Activated CD4-positive, alpha-beta T cell treated with anti-CD3 and anti-CD28 coated beads for 36 hours (primary cell): ENCODE measurements at places on chromosomes 5 and 9. TPM values are rescaled to one million over a fixed set of nuclear protein-coding genes. Genes with fewer than 3 reads are reported as not detected.

The STOM gene
- total RNA-seq: 44.5 TPM

The TMED7 gene
- total RNA-seq: 36.8 TPM

The IFNA10 gene
- not detected for total RNA-seq

The GDNF gene
- not detected for total RNA-seq

The DNAH5 gene
- total RNA-seq: not detected

The HRH2 gene
- 12.3 TPM for total RNA-seq

The PTGES gene
- total RNA-seq: 0.09 TPM

The SLC44A1 gene
- total RNA-seq: 10.4 TPM

The DMGDH gene
- total RNA-seq: 0.50 TPM

The FST gene
- 0.43 TPM for total RNA-seq

The PIP5KL1 gene
- 2.8 TPM for total RNA-seq

The OR13D1 gene
- total RNA-seq: not detected

The PCDHB15 gene
- total RNA-seq: not detected

The SLC46A2 gene
- total RNA-seq: not detected

DNA sequence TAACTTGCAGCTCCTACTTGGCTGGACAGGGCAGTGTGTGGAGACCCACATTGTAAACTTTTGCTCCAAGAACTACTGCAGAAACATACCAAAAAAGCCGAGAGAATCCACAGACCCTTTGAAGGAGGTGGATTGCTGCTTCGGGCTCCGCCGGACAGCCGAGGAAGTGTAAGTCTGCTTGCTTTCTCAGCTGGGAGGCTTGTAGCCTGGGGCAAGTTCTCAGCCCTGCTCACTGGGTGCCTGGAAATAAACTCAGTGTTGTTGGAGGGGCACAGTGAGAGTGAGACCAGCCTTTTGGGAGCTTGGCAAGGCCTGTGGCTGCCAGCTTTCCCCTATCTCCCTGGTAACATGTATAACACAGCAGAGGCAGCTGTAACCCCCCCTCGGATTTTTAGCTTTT is 215.6 kb downstream of the SYK start:
- no peak for DNase-seq

- no peak for DNase-seq
Measured at GRCh38 chr9:130654879-130655278, 9.5 kb upstream of the PRDM12 start.

- DNase-seq: no peak
Measured at GRCh38 chr5:68883436-68883835, 210.4 kb upstream of the SLC30A5 start.

- no peak for DNase-seq
Measured at GRCh38 chr5:83562791-83563557, 91.4 kb downstream of the VCAN start.

DNA sequence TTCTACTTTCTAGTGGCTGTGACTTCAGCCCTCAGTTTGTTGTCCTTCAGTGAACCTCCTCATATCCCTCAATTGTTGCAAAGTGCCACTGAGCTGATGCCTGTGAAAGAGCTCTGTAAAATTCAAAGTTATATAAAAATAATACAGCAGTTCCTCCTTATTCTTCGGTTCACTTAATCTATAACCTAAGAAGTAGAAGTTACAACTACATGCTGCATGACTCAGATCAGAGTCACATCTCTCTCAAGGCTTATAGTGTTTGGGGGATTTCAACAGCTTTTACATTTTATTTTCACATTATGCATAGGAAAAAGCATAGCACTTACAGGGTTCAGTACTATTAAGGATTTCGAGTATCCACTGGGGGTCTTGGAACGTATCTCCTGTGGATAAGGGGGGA is 25.1 kb upstream of the GCNT1 start:
- DNase-seq: no peak

GRCh38 chr5:143601357-143601756 is 197.9 kb upstream of the NR3C1 start:
- DNase-seq: no peak

DNA sequence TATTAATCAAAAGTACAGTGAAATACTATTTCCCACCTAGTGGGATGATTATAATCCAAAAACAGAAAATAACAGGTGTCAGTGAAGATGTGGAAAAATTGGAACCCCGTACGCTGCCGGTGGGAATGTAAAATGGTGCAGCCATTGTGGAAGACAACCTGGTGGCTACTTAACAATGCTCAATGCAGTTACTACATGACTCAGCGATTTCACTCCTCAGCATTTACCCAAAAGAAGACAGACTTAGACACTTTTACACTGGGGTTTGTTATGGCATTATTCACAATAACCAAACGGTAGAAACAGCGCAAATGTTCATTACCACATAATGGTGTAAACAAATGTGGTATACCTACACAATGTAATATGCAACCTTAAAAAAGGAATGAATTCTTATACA is 23.9 kb downstream of the SECISBP2 start:
- no peak for DNase-seq

DNA sequence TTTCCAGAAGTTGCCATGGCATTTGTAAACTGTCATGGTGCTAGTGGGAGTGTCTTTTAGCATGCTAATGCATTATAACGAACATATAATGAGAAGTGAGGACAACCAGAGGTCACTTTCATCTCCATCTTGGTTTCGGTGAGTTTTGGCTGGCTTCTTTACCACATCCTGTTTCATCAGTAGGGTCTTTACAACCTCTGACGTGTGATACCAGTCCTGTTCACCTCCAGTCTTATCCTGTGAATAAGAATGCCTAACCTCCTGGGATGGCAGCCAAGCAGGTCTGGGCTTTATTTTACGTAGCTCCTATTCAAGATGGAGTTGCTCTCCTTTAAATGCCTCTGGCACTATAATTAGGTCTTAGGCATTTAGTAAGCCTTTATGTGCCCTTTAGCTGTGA is 20.4 kb upstream of the RFK start:
- DNase-seq: no peak

GRCh38 chr5:34484216-34484920 is 171.8 kb upstream of the RAI14 start:
- DNase-seq: no peak

DNA sequence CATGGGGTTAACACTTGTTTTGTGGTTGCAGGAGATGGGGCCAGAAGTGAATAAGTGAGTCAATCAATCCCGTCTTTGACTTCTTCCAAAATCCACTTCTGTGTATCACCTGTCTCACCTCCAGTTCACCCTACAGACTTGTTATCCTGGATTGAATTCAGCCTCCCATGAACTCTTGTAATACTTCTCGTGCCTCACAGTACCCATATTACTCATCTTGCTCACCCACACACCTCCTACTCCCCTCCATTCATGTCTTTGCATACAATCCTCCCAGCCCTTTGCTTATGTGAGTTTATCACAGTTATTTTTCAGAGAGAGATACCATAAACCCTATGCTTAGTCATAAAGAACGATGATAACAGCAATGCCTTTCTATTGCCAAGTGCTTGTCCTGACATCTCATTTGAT is 52.9 kb upstream of the PAPPA start:
- no peak for DNase-seq

GRCh38 chr5:176897263-176897662 is 1.9 kb downstream of the HK3 start:
- DNase-seq: no peak

DNA sequence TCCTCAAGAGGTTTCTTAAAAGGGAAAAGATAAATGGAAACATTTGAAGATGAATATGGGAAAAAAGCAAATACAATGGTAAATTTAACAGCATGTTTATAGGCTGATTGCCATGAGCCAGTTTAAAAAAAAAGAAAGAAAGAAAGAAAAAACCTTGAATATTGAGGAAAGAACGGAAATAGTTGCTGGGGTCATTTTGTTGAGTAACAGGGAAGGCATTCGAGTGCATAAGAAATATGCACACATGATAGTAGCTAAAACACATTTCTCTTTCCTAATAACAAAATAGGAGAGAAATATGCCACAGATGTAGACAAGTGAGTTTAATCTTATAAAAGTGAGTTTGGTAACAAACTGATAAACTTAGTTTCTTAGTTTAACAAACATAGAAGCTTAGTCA is 864.6 kb upstream of the ACO1 start:
- no peak for DNase-seq

- DNase-seq: no peak
Measured at GRCh38 chr5:97628031-97628430, 445.0 kb upstream of the RIOK2 start.

GRCh38 chr9:20540169-20540863 is 82.0 kb downstream of the MLLT3 start:
- no peak for DNase-seq

GRCh38 chr9:21788752-21789151 is 13.7 kb upstream of the MTAP start:
- no peak for DNase-seq

DNA sequence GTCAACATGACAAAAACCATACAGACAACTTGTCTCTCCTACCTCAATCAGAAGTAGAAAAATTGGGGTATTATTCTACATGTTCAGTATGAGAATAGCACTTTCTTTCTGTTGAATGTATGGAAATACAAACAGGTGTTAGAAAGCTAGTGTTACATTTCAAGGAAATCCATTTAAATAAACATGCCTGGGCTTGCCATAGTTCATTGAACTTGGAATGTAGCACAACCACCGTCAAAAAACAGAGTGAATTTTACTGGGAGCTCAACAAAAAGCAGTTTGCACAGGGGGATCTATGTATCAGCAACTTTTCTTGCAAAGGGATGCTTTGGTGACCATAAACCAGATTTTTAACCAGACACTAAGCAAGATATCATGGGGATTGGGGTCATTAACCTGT is 307.9 kb upstream of the SMARCA2 start:
- no peak for DNase-seq

DNA sequence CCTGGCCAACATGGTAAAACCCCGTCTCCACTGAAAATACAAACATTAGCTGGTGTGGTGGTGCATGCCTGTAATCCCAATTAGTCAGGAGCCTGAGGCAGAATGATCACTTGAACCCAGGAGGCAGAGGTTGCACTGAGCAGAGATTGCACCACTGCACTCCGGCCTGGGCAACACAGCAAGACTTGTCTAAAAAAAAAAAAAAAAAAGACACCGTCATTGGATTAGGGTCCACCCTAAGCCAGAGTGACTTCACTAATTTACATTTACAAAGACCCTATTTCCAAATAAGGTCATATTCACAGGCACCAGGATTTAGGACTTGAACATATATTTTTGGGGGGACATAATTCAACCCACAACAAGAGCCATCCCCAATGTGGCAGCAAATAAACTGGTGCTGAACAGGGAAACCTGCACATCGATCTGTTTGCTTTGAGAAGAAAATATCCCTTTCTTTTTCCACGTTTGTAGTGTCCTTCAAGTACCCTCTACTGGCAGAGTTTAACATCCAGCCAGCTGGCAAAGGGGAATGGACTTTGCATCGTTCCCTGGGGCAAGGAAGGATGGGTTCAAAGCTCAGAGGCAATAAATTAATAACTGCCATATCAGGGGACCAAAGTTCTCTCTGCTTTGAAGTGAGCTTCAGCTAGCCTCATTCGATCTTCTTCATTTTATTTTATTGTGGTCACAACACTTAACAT is 3.7 kb upstream of the DNAJC25 start:
- no peak for DNase-seq

GRCh38 chr9:40884072-40884901 is 244.2 kb downstream of the FOXD4L6 start:
- DNase-seq: peak; percentile 3

DNA sequence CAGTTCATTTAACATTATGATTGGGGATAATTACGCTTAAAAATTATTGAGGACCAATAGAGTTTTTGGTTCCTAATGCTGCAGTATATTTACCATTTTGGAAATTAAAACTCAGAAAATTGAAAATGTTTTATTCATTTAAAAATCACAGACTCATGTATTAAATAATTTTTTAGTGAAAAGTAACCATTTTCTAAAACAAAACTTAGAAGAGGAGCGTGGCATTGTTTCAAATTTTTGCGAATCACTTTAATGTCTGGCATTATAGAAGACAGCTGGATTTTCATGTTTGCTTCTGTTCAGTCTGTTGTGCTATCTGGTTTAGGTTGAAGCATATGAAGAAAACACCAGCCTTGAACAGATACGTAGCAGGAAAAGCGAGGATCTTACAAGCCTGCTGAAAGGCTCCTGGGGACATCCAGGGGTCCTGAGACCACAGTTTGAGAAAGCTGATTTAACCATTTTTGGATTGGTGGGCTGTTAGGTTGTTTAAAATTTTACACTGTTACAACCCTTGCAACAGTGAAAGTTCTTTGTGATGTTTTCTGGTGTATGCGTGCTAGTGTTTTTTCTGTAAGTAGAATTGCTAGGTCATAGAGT is 1.6 kb downstream of the ZFYVE16 start:
- DNase-seq: no peak

GRCh38 chr9:133770076-133770777 is 32.1 kb upstream of the SARDH start:
- no peak for DNase-seq

GRCh38 chr9:93345643-93346230 is 105.7 kb upstream of the FAM120A start:
- no peak for DNase-seq

GRCh38 chr9:110123341-110124095 is 84.4 kb downstream of the C9orf152 start:
- DNase-seq: no peak

DNA sequence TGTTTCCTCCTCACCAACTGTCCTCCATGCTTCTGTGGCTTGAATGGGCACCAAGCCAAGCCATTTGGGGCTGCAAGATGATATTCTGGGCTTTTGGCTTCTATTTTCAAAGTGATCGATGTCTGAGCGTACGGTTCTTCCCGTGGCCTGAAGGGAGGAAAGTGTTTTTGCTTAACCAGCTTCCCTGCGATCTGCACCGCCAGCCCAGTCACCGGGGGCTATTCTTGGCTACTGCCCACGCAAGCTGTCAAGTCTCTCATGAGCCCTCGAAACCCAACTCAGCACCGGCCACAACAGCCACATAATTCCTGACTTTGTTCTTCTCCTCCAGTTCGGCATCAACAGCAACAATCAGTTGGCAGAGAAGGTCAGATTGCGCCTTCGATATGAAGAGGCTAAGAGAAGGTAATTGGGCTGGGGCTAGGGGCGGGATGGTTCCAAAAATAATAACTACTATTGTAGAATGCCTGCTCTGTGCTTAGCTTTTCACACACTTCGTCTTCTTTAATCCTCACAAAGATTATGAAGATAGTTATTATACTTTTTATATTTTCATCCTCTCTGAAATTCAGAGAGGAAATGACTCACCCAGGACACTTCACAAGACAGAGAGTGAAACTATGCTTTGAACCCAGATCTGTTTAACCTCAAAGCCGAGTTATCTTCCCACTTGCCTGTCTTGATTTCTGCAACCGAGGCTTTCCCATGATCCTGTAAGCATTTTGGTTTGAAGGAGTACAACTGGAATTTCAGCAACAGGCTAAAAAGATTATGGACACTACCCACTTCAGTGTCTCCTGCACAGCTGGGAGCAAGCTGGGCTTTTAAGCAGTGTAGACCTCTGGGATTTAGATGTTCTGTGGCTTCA is 76.4 kb upstream of the RARS1 start:
- DNase-seq: peak; percentile 53

DNA sequence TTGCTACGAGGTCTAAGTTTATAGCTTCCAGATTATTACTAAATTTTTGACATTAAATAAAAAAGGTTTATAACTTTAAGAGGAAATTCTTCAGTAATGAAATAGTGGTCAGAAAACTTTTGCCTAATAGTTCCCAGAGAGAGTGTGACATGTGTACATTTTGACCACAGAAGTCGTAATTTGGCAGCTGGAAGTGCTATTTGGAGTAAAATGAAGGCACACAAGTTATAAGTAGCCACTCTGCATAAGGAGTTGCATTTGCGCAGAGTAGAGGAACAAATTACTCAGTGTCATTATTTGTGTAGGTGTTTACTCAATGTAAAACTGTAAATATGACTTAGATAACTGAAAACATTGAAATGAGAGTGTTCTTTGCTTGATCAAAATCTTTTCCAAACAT is 408.4 kb downstream of the CCDC171 start:
- no peak for DNase-seq
